Right renal cortex interstitium (tissue), 3 donors: ENCODE measurements at places on chromosomes 4 and X.

- no peak for DNase-seq
These were observed 278.6 kb upstream of the GNPDA2 start for GRCh38 chr4:45004847-45005565.

- DNase-seq: no peak
These were observed 23.3 kb downstream of the TLR8 start for GRCh38 chrX:12929701-12930100.

DNA sequence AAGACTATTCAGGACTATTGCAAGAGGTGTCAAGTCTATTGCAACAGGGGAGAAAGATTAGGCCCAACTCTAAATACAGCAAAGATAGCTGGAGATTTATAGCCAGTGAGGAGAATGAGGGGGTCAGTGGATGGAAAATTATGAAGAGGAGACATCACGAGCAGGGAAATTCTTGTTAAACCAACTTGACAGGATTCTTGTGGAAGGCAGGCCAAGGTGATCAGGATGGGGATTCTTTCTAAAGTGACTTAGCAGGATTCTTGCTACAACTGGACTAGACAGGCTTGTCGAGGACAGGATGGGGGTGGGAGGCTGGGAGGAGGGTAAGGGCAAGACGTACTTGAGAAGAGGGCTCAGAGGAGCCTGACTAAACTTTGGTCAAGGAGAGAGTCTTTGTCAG, 89.0 kb downstream of the PHEX start:
- no peak for DNase-seq

DNA sequence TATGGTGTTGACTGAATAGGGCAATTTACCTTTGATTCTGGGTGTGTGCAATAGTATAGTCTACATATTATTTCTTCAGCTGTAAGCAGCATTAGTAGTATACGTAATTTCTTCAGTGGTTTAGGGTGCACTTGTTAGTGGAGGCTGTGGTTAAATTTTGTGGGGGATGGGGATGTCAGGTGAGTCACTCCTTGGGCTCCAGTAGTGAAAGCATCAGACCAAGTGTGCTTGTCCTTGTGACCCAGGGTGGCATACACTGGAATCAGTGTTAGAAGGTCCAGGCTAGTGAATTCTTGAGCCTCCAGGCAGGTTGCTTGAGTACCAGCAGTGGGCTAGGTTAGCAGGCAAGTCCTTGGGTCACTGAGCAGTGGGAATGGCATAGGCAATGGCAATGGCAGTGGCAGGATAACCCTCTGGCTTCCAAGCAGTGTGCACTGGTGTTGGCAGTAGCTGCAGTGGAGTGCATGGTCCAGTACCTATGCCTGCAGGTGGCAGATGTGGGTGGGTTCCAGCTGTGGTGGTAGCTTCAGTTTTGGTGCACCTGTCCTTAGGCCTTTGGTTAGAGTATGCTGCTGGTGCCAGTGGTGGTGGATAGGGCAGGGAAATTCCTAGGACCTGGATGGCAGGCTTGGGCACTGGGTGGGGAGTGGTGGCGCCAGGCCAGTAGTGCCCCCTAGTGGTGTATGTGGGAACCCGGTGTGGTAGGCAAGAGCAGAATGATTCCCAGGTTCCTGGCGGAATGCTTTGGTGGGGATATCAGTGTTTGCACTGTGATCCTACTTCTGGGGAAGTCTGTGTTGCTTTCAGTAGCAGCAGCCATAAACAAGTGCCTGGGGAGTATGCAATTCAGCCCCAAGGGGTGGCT, 531.0 kb downstream of the SMARCA1 start:
- no peak for DNase-seq

DNA sequence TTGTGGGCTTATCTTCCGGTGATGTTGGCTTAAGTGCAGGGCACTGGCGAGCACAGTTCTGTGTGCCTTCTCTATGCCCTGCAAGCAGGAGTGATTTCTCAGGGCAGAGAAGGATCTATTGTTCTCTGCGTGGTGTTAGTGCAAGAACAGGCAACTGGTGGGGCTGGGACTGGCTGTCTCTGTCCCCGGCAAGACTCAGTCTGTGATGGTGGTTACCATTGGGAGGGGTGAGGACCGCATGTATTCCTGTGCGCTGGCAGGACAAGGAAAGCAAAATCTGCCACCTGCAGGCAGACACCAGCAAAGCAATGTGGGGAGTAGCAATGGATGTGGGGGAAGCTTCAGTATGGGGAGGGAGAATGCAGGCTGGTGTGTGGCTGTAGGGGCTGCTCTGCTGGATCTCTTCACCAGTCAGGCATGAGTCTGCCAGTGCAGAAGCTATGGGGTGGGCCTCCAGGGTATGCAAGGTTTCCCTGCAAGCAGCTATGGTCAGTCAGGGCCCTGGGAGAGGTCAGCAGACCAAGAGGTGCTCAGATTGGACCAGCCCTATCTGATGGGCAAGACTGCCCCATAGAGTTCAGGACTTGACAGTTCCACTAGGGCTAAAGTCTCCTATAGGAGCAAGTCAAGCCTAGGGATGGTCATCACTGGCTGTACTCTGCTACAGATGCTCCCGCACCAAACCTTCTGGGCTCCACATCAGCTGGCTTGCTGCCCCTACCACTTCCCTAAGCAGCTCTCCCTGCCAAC, 16.8 kb downstream of the PF4 start:
- DNase-seq: no peak

GRCh38 chr4:31692399-31692940, 972.3 kb downstream of the PCDH7 start:
- no peak for DNase-seq
